ENCODE measurements at places on chromosomes 3 and 15.

- H3K27ac ChIP-seq, result peak overlapping the region; percentile 58
- no peaks in the 10 kb centered on the region for H3K27me3 ChIP-seq
- no peaks in the 10 kb centered on the region for H3K36me3 ChIP-seq
- DNase-seq, result no peak
Measured at GRCh38 chr3:66486202-66486601, 14.6 kb downstream of the LRIG1 start.

DNA sequence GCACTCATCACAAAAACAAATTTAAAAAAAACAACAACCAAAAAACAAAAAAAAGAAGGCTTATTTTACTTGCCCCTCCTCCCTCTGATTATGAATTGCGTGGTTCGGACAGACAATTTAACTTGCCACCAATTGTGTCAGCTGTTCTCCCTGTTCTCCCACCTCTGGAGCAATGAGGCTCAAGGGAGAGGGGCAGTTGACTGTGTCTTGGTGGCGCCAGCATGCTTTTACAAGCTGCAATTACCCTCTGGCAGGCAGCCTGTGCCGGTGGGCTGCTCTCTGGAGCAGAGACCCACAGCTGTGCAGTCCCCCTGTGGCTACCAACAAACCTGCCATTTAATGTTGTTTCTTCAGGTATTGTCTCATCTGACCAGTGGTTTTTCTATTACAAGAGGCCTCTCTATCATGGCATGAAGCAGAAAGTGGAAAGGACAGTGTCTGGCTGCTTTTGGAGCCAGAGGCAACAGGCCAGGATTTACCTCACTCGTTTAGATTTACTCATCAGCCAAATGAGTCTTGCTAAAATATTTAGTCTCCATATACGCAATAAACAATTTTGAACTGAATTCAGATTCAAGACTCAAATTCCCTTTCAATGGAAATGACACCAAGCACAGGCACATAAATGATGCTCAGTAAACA, 192.0 kb upstream of the TPRG1 start:
- no peaks in the 10 kb centered on the region for H3K27me3 ChIP-seq
- no peak overlapping the region for H3K4me3 ChIP-seq
- peaks cover 15% of the 10 kb centered on the region for H3K4me1 ChIP-seq
- H3K27ac ChIP-seq, result peak overlapping the region; percentile 40

DNA sequence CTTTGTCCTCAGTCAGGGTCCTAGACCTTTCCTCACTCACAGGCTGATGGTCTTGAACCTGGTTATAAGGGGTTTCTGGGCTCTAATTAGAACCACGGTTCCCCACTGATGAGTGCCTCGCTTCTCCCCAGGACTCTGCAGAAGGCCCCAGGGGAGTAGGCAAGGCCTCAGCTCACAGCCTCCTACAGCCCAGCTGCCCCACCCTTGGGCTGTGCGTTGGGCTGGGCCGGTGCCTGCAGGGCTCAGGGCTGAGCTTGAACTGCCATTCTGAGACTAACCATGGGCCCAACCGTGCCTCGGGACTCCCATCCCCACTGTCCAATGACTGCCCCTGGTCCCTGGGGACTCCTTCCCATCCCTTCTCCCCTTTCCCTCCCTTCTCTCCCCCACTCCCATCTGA, 25.6 kb downstream of the CLEC3B start:
- no peak overlapping the region for H3K27ac ChIP-seq
- peaks cover 15% of the 10 kb centered on the region for H3K4me1 ChIP-seq
- DNase-seq, result no peak
- no peaks in the 10 kb centered on the region for H3K27me3 ChIP-seq

- no peak for DNase-seq
- H3K4me3 ChIP-seq, result no peak overlapping the region
- no peak overlapping the region for H3K27ac ChIP-seq
- no peaks in the 10 kb centered on the region for H3K36me3 ChIP-seq
- H3K4me1 ChIP-seq, result no peaks in the 10 kb centered on the region
Measured at GRCh38 chr3:18778598-18778997, 353.5 kb upstream of the SATB1 start.

GRCh38 chr3:170741756-170742529, 128.1 kb downstream of the RPL22L1 start:
- H3K36me3 ChIP-seq, result no peaks in the 10 kb centered on the region
- no peaks in the 10 kb centered on the region for H3K4me1 ChIP-seq
- no peak overlapping the region for H3K4me3 ChIP-seq
- no peak overlapping the region for H3K27ac ChIP-seq
- no peaks in the 10 kb centered on the region for H3K27me3 ChIP-seq

GRCh38 chr3:46829699-46830208, 33.5 kb downstream of the MYL3 start:
- no peaks in the 10 kb centered on the region for H3K27me3 ChIP-seq
- no peak overlapping the region for H3K4me3 ChIP-seq
- H3K4me1 ChIP-seq, result no peaks in the 10 kb centered on the region
- no peak overlapping the region for H3K27ac ChIP-seq
- no peaks in the 10 kb centered on the region for H3K36me3 ChIP-seq
- DNase-seq, result no peak
